ENCODE measurements at places on chromosomes 3 and 15.

- DNase-seq = no peak
Measured at GRCh38 chr3:71051893-71052687, 531.4 kb downstream of the FOXP1 start.

- DNase-seq = no peak
Measured at GRCh38 chr15:47652844-47653243, 64.5 kb upstream of the SEMA6D start.

- DNase-seq = no peak
Measured at GRCh38 chr3:8954938-8955763, 8.1 kb downstream of the RAD18 start.

DNA sequence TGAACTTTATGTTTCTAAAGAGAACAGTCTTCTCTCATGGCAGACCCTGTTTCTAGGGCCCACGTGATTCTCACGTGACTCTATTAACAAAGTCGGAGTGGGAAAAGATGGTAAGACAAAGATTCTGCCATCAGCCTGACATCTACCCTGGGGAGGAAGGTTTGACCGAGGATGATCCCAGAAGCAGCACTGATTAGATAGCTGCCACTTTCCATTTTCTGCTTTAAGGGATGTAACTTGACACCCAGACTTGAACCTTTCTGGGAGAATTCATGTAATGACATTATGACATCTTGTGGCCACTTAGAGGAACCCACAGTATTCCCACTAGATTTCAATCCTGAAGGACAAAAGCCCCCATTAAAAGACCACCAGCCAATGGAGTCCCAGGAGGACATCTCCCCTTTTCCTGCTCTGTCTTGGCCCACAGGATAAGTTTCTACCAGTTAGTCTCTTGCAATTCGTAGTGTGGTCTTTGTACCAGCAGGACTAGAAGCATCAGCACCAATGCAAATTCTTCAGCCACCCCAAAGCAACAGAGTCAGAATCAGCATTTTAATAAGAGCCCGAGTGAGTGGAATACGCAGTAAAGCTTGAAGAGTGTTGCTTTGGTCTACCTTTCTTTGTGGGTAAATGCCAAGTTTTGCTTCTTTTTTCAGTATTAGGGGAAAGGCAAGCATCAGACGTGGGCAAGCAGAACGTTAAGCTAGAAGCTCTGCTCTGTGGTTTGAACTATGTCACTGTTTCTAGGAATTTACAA lies 480.5 kb upstream of the PROK2 start:
- DNase-seq = no peak

DNA sequence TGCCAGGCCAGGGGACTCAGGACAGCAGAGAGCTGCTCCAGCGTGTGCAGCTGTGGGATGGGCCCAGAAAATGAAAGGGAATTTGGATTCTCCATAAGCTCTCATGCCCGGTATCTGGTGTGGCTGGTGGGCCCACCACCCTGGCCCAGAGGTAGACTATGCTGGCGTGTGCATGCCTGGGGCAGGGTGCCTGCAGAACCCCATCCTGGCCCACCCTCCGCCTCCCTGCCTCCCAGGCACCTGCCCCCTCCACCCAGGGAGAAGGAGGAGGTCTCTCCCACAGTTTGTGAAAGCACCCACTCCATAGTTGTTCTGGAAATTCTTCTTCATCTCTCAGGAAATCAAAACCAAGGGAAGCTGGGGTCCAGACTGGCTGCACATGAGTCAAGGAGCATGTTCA lies 112.9 kb downstream of the ADCY5 start:
- DNase-seq = no peak

DNA sequence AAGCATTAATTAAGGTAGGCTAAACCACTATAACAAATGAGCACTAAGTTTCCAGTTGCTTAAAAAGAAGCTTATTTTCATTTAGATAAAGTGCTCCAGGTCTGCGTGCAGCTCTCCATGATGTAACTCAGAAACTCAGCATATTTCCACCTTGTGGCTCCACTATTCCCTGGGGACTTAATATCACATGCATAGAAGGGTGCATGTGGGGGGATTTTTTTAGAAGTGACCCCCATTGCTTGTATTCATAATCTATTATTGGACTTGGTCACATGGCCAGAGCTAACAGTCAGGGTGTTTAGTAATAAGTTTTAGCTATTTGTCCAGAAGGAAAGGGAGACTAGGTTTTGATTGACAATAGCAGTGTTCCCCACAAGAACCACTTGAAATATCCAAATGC lies 86.8 kb downstream of the TMCO5A start:
- no peak for DNase-seq

GRCh38 chr3:31187380-31187779 lies 292.9 kb upstream of the GADL1 start:
- DNase-seq = no peak

- no peak for DNase-seq
Measured at GRCh38 chr3:14256046-14256445, 77.4 kb downstream of the LSM3 start.

GRCh38 chr3:102092617-102093466 lies 243.5 kb downstream of the NFKBIZ start:
- DNase-seq = no peak

- DNase-seq = no peak
Measured at GRCh38 chr3:155026999-155027591, 53.0 kb upstream of the MME start.

- no peak for DNase-seq
Measured at GRCh38 chr3:71067977-71068654, 515.4 kb downstream of the FOXP1 start.

DNA sequence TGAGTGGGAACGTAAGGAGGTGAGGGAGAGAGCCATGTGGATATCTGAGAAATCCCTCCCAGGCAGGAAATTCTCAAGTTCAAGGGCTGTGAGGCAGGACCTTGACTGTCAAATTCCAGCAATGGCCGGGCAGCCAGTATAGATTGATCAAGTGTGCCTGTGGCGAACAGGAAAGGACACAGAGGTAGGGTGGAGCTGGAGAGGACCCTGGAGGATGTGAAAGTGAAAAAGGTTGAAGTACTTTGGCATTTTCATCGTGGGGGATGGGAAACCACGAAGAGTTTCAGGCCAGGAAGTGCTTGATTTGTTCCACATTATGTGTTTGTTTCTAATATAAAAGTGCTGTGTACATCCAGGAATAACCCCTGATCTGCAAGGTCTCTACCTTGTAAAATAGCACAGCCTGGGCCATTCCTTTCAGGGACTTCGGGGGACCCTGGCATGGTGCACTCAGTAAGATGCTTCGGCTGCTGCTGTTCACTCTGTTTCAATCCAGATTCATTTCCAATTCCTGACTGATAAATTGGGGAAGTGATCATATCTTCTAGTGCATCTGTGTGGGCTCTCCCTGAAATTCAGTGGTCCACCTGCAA lies 156.6 kb downstream of the MCTP2 start:
- DNase-seq = no peak

- DNase-seq = no peak
Measured at GRCh38 chr3:42302924-42303634, 37.1 kb upstream of the CCK start.

- no peak for DNase-seq
Measured at GRCh38 chr3:48748754-48749153, 31.7 kb upstream of the IP6K2 start.

DNA sequence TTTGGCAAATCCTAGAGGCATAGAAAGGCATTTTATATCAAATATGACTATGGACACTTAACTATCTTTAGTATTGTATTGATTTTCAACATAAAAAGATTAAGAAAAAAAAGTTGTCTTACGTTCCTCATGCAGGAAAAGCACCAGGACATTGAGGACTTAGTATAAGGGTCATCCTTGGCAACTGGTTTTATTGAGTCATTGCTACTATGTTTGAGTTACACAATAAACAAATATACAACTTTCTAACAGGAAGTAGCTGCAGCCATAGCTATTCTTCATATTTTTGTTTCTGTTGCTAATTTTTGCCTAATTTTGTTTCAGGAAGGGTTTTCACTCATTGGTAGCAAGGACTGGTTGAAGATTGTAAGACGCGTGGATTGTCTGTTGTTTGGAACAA lies 93.0 kb downstream of the NPTN start:
- no peak for DNase-seq

DNA sequence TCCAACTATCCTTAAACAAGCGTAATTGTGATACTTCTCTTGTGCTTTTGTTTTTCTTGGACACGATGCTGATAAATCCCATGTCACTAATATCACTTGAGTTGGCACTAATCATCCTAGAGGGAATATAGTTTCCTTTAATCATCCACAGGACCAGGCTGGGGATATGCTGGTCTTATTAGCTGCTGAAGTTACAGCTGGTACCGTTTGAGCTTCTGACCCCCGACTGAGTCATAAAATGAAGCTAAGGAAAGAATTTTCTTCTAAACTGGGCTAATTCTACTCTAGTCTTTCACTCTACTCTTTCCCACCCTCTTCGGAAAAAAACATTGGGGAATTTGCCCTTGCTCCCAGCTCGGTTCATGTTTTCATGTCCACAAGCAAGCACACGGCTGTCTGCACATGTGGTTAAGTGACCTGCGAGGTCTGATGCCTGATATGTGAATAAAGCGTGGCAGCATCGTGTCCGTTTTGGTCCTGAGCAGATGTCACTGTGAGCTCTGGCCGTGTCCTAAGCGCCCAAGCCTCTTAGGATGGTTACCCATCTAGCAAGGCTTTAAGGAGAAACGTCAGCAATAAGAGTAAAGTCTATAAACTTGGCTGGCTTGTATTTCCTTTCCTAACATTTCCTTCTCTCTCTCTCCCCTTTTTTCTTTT lies 223.7 kb downstream of the ITPR1 start:
- no peak for DNase-seq

- no peak for DNase-seq
Measured at GRCh38 chr15:59594493-59594942, 17.1 kb upstream of the GCNT3 start.

- DNase-seq = no peak
Measured at GRCh38 chr3:140859592-140860336, 81.9 kb upstream of the SLC25A36 start.

GRCh38 chr3:188480011-188480410 lies 326.1 kb downstream of the LPP start:
- DNase-seq = no peak

DNA sequence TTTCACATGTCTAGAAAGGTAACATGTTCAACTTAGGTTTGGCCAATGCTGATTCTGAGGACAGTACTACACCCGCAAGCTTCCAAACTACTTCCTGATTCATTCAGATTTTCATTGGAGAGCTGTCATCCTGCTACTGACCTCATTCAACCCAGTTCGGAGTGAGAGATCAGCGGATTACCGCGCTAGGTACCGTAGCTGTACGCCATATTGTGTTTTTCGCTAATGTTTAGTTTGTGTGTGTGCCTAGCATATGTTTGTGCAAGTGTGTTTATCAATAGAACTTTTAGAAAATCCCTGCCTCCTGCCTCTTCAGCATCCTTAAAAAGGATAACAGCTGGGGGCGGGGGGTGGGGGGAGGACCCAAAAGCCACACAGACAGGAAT lies 1.1 kb downstream of the ZBTB20 start:
- no peak for DNase-seq

DNA sequence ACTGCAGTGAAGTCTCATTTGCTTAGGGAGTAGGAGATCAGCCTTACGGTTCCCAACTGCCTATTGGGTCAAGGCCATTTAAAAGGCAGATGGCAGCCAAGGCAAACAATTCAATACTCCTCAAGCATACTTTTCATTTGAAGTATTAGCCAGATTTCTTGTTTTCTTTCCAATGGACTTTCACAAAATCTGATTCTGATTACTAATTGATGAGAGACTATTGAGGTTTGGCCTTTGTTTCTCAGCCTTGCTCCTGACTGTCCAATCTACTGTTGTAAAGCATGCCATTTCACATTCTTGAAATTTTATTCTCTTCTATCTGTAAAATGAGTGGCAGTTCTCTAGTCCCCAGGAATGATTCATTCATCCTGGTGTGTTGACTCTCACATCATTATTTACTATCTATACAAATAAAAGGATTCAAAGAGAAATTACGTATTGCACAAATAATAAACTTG lies 166.2 kb upstream of the TGFBR2 start:
- no peak for DNase-seq

DNA sequence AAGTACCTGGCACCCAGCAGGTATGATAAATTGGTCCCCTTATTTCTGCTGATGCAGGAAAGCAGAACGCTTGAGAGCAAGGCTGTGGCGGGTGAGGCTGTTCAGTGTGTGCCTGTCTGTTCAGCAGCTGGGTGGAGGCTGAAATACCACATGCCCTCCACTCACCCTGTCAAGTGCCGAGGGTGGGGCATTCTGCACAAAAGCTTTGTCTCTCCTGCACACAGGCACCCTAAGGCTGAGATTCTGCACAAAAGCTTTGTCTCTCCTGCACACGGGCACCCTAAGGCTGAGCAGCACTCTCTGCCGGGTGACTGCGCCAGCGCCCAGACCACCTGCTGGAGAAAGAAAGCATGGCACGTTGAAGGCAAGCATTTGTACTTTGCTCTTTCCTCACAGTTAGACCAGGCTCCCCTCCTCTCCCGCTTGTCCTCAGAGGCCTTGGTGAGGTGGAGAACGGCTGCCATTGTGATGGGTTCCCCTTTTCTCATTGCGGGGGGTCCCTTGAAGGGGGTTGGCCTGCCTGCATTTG lies 97.5 kb downstream of the BDH1 start:
- DNase-seq = no peak

DNA sequence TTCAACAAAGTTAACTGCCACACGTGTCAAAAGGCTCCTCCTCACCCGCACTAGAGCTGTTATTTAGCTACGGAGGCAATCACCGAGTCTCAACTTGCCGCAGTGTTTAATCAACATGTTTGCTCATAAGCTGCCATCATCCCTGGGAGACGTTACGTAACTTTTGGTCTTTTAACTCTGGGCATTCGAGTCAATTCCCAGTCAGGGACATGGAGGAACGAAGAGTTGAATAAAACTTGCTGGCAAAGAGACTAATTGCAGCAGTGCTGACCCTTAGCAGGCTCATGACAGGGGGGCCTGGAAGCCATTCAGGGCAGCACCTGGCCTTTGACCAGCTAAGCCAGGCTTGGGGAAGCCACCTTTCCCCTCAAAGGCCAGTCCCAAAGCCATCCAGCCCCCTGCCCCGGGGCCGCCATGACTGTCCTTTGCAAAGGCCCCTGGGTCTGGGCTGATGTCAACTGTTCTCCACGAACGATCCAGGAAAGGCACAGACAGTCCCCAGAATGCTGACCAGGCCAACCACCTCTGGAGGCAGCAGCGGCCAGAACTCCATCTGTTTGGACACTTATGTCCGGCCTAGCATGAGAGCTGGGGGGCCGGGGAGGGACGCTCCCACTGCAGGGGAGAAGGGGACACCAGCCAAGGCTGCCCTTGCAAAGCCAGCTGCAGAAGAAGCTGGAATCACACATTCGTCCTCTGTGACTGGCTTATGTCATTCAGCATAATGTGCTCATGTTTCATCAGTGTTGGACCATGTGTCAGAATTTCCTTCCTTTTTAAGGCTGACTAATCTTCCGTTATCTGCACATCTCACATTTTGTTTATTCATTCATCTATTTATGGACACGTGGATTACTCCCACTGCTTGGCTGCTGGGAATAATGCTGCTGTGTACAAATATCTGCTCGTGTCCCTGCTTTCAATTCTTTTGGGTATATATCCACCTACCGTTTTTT lies 43.7 kb downstream of the PCSK6 start:
- no peak for DNase-seq
